AML-193 (cell line): ENCODE measurements at places on chromosomes 13 and 19.

DNA sequence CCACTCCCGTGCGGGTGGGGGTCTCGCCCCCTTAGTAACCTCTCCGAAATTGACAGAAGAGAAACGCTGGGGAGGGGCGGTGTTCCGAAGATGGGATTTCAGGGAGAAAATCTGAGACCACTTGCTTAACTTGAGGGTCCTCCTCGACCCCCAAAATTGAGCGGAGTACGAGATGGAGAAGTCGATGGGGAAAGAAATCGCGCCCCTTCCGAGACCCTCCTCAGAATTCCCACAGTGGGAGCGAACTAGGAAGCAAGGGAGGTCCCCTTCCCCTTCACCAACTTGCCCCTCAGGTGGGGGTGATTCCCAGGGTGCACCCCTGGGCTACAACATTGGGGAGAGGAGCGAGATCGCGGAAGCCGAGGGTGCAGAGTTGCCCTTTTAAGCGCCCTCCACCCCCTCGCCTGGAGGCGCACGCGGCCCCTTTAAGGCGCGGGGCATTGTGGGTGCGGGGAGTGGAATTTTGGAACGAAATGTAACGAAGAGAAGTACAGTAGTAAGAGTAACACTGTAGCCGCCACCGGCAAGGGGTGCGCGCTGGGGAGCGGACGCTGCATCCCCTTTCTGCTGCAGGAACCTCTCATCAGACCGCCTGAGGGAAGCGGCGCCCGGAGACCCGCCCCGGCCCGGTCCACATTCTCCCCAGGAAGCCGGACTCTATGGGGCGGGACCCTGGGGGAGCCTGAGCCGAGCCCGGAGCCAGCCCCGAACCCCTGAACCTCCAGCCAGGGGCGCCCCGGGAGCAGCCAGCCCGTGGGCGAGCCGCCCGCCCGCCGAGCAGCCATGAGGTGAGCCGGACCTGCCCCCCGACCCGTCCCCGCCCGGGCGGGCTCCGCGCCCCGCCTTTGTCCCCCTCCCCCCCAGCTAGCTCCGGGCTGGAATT lies at the start of gene VASP:
TSS of gene VASP (plus strand) at position 491 of the 883 bp plus-strand sequence. CDS start at position 784, 293 bp downstream.
- DNase-seq: peak; percentile 87

GRCh38 chr19:47271949-47272348 lies 2.7 kb upstream of the INAFM1 start:
- no peak for DNase-seq

- DNase-seq: no peak
Measured at GRCh38 chr19:55648585-55649267, 714 bp downstream of the CCDC106 start.

DNA sequence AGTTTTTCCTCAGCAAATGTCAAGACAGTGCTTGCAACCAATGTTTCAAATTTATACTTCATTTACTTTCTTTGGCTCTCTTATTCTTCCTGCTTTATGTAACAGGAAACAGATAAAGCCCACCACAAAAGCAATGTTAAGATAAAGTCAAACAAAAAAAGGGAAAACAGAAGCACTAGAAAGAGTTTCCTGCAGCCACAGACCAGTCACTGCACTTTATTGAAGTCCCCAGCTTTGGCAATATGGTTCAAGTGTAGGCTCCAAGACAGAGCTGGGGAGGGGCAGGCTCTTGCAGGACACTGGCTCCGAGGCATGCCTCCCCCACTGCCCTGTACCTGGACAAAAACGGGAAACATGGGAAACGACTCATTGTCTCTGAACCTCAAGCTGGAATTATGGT lies 15.3 kb upstream of the CDC16 start:
- no peak for DNase-seq

DNA sequence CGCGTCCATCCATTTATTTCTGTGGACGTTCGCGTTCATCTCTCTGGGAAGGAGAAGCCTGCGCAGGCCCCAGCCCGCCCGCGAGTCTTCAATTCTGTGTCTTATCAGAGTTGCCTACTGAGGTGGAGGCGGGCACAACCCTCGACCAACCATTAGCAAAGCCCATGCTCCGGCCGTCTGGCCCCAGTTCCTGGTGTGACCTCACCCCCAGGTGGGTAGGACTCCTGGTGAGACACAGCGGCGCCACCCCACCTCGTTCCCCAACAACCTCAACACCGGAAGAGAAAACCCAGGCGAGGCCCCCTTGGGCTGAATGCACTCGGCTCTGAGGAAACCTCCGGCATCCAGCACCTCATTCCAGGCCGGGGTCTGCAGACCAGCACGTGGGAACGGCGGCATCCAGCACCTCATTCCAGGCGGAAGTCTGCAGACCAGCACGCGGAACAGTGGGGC lies 14.7 kb downstream of the ZNF787 start:
- DNase-seq: no peak

- DNase-seq: no peak
Measured at GRCh38 chr13:100836711-100837110, 162.1 kb upstream of the TMTC4 start.

- no peak for DNase-seq
Measured at GRCh38 chr13:58085819-58086218, 454.3 kb downstream of the PCDH17 start.

DNA sequence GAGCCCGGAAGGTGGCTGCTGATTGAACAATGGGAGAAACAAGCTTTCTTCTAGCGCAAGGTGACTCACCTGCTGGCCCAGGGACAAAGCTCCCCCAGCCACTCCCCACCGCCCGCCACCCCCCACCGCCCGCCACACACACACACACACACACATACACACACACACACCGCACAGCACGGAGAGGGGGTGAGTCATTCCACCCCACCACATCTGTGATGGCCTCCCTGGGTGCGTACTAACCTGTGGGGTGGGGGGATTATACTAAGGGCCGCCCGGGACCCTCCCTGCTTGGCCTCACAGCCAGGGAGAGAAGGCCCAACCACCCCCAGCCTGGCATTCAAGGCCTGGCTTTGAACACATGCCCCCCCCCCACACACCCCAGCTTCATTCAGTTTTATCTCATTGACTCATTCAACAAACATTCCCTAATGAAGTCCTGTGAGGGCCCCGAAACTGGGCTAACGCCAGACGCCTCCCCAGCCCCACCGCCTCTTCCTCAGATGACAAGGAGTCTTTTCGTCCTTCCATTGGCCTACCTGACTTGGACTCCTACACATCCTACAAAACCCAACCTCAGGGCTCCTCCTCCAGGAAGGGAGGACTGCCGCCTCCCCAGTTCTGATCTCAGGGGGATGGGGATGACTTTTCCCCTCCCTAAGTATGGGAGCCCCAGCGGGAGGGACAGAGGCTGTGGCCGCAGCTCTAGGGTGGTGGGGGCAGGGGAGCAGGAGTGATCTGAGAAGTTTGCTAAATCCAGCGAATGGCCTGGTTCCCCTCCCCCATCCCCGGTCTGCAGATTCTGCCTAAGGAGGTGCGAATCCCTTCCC lies 5.8 kb upstream of the ONECUT3 start:
- no peak for DNase-seq

DNA sequence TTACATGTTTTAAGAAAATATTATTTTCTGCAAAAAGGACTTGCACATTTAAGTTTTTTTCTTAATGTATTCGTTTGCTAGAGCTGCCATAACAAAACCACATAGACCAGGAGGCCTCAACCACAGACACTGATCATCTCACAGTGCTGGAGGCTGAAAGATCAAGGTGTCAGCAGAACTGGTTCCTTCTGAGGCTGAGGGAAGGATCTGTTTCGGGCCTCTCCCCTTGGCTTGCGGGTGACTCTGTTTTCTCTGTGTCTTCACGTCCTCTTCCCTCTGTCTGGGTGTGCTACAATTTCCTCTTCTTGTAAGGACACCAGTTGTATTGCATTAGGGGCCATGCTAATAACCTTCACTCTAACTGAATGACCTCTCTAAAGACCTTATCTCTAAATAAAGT lies 364.2 kb downstream of the IRS2 start:
- DNase-seq: peak; percentile 85

DNA sequence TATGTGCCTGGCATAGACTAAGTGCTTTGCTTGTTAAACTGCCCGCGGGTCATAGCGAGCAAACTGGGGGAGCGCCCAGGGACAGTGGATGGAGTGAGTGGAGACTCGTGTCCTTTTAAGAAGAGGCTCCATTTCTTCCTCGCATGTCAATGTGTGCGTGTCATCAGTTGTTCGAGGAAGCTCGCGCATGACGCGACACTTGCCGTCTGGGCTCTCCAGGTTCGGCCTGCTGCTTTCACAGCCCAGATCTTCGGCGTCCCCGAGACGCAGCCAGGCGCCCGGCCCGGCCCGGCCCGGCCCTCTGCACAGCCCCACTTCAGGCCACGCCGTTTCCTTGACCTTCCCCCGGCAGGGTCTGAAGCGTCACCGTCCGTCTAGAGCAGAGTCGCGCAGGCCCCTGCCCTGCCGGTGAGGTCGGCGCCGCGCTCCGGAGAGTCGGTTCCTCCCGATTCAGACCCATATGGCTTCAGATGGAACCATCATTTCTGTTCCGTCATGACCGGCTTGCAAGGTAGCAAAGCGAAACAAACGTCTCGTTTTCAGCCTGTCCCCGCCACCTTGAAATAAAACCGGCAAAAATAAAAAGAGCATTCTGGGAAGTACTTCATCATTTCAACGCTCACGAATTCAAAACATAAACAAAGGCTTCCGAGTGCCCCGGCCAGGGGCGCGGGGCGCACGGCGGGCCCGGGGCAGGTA lies 599 bp upstream of the ARHGEF7 start:
- no peak for DNase-seq

- DNase-seq: no peak
Measured at GRCh38 chr19:42229855-42230351, 9.8 kb downstream of the ZNF526 start.

DNA sequence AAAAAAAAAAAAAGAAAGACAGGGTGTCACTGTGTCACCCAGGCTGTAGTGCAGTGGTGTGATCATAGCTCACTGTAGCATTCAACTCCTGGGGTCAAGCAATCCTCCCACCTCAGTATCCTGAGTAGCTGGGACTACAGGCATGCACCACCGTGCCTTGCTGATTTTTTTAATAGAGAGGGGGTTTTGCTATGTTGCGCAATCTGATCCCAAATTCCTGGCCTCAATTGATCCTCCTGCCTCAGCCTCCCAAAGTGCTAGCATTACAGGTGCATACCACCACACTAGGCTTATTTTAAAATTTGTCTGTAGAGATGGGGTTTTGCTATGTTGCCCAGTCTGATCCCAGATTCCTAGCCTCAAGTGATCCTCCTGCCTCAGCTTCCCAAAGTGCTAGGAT lies 159.3 kb downstream of the PTPRS start:
- DNase-seq: no peak

- no peak for DNase-seq
Measured at GRCh38 chr13:98236197-98236596, 59.1 kb upstream of the RNF113B start.

DNA sequence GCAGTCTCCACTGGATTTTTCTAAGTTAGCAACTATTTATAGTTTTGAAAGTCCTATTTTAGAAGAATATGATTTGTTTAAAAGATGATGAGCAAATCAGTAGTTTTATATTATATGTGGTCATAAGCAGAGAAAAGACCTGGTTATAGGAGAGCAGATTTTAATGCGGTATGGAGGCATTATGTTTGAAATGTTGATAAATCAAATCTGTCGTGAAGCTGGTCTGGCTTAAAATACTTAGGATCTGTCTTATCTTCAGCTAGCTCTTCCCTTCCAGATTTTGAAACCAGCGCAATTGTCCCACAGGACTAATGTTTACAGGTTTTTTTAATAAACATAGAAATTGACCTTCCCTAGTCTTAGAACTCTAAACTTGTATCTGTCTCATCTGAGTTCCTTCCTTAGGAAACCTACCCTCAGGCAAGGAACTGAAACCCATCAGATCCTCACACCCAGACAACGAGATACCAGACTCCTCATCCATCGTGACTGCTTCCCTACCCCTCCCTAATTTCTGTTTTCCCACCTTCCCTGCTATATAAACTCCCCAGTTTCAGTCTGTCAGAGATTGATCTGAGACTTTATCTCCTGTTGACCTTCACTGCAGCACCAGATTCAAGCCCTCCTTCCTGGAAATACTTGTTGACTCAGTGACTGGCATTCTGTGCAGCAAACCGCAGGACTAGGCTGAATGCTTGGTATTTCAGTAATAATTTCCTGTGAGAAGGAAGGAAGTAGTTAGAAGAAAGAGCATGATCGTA lies 37.8 kb upstream of the CXCL17 start:
- peak; percentile 60 for DNase-seq

- DNase-seq: no peak
Measured at GRCh38 chr19:46394402-46394797, 19.0 kb downstream of the CCDC8 start.

GRCh38 chr13:87923753-87924152 lies 252.6 kb downstream of the SLITRK5 start:
- DNase-seq: no peak

GRCh38 chr13:76813891-76814290 lies 72.3 kb downstream of the KCTD12 start:
- DNase-seq: peak; percentile 36
